ENCODE measurements at places on chromosomes 13 and 19.
A peak's percentile ranks its signal among the peaks of the same experiment; 100 is the strongest.

- DNase-seq = peak; percentile 41
Measured at GRCh38 chr19:4103080-4103433, 20.9 kb downstream of the MAP2K2 start.

- peak; percentile 60 for DNase-seq
Measured at GRCh38 chr13:76939215-76939614, 9.1 kb upstream of the ACOD1 start.

- no peak for DNase-seq
Measured at GRCh38 chr13:82305588-82305987, 1576.7 kb downstream of the SLITRK1 start.

- DNase-seq = no peak
Measured at GRCh38 chr13:50636007-50636704, 207.3 kb downstream of the DLEU7 start.

- no peak for DNase-seq
Measured at GRCh38 chr19:10096615-10096963, 5.9 kb downstream of the ANGPTL6 start.

DNA sequence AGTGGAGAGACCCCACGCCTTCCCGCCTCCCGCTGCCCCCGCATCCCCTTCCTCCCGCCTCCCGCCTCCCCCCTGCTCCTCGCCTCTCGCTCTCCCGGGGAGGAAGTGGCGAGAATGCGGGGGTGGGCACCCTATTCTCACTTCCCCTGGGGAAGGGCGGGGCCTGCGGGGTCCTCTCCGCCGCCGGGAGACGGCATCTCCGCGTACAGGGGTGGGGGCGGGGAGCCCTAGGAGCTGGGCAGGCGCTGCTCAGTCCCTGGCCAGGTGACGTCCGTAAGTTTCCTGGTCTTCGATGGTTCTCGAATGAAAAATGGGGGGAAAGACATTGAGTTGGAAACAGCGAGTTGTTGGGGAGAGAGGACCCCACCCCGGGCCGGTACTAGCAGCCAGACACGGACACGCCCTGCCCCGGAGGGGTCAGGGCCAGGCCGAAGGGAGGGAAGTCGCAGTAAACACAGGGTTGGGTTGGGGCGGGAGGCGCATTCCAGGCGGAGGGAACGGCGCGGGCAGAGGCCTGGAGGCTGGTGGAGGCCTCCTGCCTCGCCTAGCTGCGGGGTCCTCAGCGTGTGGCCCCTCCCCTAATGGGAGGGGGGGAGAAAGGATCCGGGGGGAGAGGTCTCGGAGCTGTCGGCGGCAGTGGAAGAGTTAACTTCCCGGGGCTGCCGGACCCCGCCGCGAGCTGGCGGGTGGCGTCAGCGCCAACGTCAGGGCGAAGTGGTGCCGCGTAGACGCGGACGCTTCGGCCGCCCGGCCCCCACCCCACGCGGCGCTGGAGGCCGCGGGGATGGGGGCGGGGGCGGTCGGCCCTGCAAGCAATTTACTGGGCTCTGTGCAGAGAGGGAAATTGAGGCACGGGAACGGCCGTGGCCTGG, 10.4 kb upstream of the JUND start:
- DNase-seq = peak; percentile 39

DNA sequence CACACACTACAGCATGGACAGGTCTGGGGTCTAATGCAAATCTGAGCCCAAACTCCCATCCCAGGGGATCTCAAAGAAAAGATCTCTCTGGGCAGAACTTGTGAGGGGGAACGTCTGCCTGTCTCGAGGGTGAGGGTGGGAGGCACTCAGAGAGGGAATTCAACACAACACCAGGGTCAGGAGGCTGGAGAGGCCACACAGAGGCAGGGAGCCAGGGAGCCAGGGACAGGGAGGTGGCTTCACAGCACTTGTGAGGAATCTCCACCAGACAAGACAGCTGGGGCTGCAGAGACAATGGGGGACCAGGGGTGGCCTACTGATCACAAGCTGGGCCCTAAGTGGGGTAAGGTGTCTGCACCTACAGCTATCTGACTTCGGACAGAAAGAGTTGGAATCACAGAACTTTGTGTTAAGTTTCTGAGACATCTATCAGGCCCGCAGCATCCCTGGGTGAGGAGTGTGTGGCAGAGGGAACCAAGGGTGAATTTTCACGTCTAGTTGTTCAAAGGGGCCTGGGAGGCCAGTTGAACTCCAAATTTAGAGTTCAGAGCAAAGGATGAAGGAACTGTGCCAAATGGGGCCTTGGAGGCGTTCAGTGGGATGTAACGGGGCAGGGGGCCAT, 12.7 kb upstream of the AKAP8L start:
- DNase-seq = no peak

DNA sequence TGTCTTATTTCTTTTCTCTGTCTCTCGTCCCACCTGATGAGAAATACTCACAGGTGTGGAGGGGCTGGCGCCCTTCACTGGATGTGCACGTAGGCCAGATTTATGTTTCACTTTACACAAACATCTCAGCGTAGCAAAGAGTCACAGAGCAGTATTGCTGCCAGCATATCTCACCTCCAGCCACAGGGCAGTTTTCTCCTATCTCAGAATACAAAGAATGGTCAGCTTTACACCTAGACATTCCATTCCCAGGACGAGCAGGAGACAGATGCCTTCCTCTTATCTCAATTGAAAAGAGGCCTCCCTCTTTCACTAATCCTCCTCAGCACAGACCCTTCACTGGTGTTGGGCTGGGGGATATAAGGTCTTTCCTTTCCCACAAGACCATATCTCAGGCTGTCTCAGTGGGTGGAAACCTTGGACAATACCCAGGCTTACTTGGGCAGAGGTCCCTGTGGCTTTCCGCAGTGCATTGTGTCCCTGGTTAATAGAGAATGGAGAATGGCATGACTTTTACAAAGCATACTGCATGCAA, 7.2 kb upstream of the ZNF611 start:
- no peak for DNase-seq

- DNase-seq = peak; percentile 96
Measured at GRCh38 chr19:12840091-12841079, 2.1 kb downstream of the MAST1 start.

GRCh38 chr19:21765151-21765550, 2.2 kb downstream of the ZNF100 start:
- DNase-seq = peak; percentile 59

- DNase-seq = no peak
Measured at GRCh38 chr19:29587059-29587458, 19.0 kb upstream of the POP4 start.

DNA sequence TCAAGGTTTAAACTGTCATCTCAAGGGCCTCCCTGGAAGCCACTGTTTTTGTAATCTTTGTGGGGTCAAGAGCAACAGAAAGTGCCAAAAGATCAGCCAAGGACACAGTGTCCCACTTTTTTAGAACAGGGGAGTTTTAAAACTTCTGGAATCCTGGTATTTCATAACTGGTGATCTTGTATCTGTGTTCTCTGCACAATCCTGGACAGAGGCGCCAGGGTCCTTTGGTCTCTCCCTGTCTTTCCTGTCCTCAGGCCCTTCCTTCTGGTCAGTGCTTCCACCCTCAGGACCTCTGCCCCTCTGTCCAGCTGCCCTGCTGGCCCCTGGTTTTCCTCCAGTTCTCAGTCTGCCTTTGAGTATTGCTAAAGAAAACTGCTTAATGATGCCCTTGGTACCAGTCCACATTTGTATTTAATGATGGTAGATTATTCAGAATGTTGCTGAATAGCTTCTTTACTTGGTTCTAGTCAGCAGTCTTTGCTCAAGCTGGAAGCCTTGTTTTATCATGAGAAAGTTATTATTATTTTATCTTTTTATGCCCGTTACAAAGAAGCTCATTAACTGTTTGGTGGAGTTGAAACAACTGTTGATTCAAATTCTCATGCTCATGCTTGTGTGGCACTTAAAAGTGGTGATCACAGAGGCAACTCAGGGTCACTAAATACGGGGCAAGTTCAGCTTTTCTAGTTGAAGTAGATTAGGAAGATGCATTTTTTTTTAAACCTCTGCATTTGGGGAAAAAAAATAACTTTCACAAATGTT, 47.5 kb downstream of the WASF3 start:
- no peak for DNase-seq

DNA sequence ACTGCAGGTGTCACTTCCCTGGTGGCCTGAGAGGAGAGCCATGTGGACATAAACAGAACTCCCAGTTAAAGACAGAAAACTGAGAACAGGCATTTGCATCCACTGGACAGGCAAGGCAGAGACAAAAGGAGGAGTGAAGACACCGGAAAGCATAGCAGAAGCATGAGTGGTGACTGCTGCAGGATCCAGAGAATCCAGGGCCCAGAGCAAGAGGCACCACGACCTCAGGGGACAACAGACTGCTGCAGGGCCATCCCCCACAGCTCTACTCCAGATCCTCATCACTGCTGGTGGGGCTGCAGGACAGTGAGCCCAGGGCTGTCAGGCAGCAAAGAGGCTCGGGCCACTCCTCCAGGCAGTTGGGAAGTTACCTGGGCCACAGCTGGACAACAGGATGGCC, 14.5 kb upstream of the ISYNA1 start:
- DNase-seq = no peak

GRCh38 chr13:110310541-110311442, 3.7 kb downstream of the COL4A2 start:
- no peak for DNase-seq

DNA sequence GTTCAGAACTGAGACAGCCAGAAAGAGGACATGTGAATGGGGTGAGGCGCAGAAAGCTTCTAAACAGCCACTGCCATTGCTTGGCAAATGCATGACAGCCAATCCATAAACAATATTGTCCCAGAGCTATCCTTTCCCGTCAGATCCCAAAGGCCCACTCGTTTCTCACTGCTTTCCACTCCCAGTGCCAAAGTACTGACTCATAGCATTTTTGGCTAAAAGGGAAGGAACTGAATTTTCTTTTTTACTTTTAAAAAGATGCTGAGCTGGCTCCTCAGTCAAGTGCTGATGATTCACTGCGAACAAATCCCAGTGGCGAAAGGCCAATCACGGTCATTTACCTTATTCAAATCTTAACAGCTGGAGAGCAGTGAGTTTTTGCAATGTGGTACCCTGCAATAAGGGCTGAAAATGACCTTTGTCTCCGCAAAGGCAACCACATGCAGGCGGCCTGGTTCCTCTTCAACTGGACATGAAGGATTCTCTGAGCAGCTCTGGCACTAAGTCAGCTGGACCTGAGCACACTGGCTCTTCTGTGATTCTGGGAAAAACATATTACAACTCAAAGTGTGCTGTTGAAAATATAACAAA, 151.7 kb downstream of the DCLK1 start:
- peak; percentile 59 for DNase-seq

DNA sequence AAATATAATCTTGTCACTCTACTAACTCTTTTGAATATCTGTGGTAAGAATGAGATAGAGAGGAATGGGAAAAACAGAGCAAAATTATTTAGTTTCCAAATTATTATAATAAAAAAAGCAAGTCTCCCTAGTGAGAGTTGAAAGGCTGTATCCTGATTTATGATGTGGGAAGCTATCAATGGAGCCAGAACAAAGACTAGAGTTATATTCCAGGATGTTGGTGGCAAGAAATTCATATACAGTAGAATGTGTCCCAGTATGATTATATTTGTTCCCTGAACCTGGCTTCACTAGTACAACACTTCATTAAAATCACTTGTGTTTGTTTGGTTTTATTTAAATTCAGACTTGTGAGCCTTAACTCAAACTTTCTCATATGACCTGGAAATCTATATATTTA, 630.3 kb downstream of the GPC5 start:
- no peak for DNase-seq

DNA sequence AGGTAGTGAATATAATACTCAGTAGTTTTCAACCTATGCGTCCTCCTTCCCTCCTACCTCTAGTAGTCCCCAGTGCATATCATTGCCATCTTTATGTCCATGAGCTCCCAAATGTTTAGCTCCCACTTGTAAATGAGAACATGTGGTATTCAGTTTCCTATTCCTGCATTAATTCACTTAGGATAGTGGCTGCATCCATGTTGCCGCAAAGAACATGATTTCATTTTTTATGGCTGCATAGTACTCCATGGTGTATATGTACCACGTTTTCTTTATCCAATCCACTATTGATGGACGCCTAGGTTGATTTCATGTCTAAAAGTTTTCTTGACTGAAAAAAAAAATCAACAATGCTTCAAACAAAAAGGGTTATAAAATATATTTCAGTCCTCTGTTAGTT, 303.4 kb upstream of the SGCG start:
- DNase-seq = no peak

DNA sequence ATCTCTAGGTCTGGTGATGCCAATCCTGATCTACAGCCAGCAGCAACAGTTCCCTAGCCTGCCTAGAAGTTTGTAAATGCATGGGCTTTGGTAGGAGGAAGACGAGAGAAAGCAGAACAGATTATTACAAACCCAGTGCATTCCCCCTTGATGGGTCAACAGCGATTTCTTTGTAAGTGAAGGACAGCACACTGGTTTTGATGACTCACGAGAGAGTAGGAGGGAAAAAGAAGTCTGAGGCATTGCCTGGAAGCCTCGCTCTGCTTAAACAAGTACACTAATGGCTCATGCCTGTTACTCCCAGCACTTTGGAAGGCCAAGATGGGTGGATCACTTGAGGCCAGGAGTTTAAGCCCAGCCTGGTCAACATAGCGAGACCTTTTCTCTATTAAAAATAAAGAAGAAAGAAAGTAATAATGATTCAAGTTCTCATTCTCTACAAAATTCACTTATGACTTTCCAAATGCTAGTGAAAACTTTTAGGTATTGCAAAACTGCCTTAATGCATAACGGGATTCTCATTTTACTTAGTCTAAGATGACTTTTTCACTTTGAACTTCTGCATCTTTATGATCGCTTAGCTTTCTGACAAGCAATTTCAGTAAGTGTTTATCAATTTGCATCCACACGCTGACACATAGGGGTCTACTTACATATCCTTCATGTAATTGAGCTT, 47.7 kb upstream of the USPL1 start:
- DNase-seq = peak; percentile 97

DNA sequence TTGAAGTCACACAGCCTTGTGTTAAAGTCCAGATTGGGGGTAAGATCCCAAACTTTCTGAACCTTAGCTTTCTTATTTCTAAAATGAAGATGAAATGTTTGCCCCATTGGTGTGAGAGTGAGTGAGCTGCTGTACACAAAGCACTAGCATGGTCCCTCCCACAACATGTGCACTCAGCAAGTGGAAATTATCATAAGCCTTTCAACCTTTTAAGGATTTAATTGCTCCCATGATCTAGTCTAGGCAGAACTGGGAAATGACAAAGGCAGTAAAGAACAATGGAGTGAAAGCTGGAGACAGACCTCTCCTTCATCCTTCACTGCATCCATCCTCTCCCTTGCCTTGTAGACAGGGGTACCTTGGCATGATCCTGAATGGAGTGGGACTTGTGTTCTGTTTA, 76.0 kb upstream of the GPR12 start:
- DNase-seq = no peak

- DNase-seq = peak; percentile 53
Measured at GRCh38 chr19:39131255-39131755, 5.7 kb downstream of the PAK4 start.

- DNase-seq = peak; percentile 90
Measured at GRCh38 chr19:18967358-18968146, 26.5 kb upstream of the HOMER3 start.

GRCh38 chr13:44903574-44903985, 85.7 kb downstream of the NUFIP1 start:
- DNase-seq = no peak

DNA sequence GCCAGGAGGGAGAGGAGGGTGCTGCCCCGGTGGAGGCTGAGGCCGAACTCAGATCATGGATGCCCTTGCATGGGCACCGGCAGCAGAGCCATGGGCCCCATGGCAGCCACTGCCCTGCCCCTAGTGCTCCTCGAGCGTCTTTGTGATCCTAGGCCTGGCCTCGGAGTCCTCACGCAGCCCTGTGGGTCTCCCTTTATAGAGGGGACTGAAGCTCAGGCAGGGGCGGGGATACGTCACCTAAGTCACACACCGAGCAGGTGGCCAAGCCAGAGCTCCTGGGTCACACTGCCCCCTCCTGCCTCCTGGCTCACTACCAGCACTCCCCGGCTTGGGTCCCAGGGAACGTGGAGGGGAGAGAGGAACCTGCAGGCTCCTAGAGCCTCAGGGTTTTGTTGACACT, 28.7 kb downstream of the DHX34 start:
- no peak for DNase-seq
